Fibroblast of upper back skin (primary cell): ENCODE measurements at places on chromosomes 3 and 15.
A peak's percentile ranks its signal among the peaks of the same experiment; 100 is the strongest.

DNA sequence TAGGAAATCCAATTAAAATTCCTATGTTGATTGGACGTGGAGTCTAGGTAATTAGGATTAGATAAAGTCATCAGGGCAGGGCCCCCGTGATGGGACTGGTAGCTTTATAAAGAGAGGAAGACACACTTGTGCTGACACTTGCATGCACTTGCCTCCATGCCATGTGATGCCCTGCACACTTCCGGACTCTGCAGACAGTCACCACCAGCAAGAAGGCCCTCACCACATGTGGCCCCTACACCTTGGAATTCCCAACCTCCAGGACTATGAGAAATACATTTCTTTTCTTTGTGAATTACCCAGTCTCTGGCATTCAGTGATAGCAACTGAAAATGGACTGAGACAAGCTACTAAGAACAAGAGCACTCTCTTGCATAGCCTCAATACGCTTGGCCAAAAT lies 90.6 kb downstream of the CRYGS start:
- no peak for DNase-seq

GRCh38 chr3:56667973-56668579 lies 15.0 kb downstream of the TASOR start:
- DNase-seq = no peak

DNA sequence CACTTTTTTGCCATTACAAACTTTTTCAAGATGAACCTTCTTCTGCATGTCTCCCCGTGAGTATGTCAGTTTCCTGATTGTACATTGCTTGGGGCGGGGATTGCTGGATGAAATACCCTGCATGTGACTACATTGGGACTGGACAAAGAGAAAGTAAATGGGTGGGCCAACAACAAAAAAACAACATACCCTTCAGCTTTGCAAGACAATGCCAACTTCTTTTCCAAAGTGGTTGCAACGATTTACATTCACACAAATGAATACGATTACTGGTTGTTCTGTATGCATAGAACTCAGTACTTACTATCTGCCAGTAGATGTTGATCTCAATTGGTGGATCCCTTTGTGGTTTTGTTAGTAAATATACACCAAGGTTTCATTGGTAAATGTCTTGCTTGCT lies 908.4 kb downstream of the AGBL1 start:
- no peak for DNase-seq

GRCh38 chr3:71051893-71052687 lies 531.4 kb downstream of the FOXP1 start:
- peak; percentile 78 for DNase-seq

DNA sequence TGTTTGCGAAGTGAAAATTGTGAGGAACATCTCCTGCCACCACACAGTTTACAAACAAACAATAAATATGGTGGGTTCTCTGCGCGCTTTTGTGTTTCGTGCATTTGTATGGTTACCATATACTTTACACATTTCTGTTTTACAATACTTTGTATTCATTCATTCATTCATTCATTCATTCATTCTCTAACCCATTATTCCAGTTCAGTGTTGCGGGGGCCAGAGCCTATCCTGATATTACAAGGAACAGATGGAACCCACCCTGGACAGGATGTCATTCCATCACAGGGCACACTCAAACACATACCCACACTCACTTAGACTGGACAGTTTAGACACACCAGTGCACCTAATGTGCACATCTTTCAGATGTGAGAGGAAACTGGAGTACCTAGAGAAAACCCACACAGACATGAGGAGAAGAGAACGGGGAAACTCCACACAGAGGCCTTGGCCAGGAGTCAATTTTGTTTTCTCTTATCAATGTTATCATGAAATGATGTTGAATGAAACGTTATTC lies 160.5 kb downstream of the FNDC3B start:
- no peak for DNase-seq

GRCh38 chr3:34155666-34156065 lies 357.2 kb downstream of the PDCD6IP start:
- no peak for DNase-seq

DNA sequence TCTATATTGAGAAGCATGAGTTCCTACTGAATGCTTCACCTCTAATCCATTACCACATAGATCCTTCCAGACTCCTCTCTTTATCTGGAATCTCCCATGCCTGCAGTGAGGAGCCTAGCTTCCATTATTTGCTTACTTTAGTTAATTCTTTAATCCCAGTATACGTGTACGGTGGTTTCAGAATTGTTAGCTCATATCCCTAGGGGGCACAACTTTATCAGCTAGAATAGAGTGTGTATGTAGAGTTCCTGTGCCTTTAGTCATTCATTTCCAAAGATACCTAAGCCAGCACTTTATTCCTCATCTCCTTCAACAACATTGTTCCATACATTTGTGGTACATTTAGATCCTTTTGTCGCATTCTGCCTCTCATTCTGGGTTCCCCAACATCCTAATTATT lies 226.0 kb downstream of the TJP1 start:
- DNase-seq = peak; percentile 59

DNA sequence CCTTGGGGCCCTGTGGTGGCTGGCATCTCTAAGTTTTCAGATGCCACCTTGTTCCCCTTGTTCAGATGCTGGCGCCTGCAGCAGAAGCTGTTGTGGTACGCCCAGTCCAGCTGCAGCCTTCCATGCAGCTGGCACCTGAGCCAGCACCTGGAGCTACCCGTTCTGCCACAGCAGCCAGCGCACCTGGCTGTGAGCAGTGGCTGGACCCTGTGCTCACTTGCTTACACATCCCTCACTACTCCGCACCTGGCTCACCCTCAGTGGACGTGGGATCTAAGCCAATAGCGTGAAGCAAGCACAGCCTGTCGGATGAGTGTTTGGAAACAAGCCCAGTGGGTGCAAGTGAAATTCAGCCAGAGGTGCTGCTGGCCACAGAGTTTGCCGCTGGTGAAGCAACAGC lies 607.5 kb upstream of the BCHE start:
- DNase-seq = no peak

DNA sequence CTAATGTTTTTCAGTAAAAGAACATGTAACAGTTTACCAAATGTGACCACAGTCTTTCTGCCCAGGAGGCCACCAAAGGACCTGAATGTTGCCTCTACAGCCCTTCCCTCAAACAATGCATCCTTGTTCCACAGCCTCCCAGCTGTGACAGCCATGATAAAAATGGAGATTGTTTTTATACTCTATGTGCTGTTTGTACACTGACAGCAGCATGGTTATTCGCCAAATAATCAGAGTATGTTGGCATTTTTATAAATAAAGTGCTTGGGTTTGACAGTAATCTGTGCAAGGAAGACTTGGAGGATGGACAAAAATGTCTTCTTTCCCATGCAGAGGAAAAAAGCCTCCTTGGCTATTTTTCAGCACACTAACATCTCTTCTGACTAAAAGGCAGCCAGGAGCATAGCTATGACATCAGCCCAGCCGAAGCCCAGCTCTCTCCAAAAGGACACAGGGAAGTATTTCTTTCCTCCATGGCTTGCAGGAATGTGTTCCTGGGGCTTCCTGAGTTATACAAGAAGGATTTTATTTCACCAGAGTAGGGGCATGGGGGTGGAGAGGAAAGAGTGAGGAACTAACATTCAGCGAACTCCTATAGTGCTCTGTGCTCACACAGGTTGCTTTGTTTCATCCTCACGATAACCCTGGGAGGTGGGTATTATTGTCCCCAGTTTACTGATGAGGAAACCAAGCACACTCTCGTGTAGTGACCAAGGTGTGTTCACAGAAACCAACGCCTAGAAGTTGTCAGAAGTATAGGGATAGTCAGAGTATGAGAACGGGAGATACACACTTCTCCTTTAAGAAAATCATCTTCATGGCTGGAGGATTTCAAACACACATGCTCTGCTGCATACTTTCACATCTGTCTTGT lies 339.7 kb downstream of the MECOM start:
- peak; percentile 76 for DNase-seq

- no peak for DNase-seq
Measured at GRCh38 chr3:196708467-196708866, 3.6 kb downstream of the CEP19 start.

DNA sequence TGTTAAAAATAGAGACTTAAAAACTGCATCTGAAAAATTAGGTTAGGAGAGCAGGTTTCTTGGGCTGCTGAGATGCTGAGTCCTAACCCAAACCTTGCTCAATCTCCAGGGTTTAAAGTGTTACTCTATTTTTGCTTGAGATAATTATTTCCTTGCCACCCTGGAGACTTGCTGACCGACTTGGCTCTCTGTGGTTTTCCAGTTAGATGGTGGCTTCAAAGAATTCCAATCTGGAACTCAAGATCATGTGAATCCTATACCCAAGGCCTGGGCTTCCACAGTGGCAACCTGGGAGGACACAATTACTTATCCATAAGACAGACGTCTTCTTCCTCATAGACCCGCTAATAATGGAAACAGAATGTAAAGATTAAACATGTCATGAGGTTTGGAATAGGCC lies 47.7 kb downstream of the SUMF1 start:
- DNase-seq = no peak

- DNase-seq = peak; percentile 4
Measured at GRCh38 chr3:128970740-128971047, 23.2 kb downstream of the CFAP92 start.

DNA sequence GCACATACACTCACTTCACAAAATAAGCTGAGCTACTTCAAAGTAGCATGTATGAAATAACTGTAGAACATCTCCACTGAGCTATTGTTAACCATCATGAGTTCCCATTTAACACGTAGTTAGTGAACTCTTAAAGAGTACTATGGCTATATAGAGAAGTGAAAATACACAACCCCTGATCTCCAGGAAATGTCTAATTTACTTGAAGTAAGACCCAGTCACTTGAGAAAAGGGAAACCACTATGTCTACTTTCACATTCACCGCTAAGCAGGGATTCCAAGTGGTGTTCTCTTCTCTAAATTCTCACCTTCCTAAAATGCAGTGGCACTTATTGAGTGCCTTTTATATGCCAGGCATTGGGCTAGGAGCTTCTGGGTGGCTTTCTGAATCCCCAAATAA lies 35.0 kb upstream of the COLQ start:
- DNase-seq = no peak

DNA sequence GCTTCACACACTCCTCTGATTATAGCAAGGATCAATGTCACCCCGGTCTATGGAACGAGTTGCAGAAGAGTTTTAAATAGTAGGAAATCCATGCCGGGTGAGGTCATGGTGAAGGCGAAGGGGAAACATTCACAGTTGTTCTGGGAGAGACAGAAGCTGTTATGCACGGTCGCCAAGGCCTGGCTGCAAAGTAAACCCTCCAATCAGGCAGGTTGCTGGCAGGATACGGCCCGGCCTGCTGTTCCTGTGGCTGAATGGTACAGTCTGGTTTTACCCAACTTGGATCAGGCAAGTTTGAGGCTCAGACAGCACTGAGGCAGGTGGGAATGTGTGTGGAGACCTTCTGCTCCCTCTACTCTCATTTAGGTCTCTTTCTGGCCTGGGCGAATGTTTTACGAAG lies 45.3 kb upstream of the ATP2B2 start:
- no peak for DNase-seq

DNA sequence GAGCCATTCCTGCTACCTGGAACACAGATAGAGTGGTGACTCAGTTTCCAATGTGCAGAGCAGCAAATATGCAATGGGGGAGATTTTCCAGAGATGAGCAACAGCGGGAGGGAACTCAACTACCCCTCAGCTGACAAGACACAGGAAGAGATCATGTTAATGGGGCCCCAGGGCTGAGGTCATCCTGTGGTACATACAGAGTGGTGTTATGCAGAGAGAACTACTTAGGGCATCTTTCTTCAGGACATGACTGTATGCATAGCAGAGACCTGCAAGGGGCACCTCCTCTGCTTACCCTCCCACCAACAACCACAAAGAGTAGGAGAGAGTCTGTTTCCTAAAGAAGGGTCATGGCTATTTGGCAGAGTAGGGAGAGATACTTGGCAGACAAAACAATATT lies 6.8 kb upstream of the TBC1D5 start:
- DNase-seq = no peak

DNA sequence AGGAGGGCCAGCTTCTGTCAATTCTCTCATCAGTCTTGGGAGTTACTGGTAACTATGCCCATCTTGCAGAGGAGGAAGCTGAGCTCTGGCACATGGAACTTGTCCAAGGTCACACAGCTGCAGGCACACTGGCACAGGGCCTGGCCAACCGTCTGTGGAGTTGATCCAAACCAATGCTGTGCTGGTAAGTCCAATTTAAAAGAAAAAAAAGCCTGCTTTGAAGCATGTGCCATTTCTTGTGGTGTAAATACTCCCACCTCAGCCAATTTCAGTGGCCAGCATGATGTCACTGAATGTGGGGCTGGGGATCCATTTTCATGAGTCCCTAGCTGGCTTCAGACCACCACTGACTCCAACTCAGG lies 83.4 kb downstream of the CHSY1 start:
- DNase-seq = no peak

DNA sequence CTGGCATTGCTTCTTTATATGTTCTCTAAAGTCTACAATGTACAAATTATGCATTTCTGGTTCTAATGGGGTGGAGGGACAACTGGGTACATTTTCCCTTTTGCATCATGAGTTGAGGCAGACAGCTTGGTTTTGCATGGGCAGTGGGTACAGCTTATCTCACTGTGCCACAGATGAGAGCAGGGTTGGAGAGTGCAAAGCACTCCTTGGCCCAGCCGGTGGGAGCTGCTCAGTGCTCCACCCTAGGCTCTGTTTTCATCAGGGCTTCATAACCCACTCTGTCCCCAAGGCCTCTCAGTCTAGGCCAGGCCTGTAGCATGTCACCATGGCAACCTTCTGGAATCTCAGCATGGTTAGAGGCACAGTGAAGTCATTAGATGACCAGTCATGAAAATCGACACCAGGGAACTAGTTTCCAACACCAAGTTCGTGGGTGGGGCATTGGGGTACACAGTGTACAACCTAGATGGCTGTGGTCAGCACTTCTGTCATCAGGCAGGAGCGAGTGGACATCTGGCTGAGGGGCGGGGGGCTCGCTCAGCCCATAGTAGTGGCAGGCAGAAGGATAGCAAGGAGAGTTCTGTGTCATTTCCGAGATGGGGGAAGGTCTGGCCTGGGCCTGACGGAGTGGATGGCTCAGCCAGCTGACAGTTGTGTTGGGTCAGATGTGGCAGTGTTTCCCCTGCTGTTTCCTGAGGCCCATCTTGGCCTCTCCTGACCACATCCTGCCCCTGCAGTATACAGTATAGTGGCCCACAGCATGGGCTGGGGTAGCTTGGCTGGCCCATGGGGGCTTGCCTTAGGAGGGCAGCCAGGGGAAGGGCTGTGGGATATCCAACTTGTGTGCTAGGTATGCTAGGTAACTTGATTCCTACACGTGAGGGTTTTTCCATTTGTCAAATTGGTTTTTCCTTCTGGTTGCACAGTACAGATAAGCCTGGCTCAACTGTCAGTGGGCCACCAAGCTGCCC lies 75.7 kb upstream of the PRR23C start:
- DNase-seq = peak; percentile 65

DNA sequence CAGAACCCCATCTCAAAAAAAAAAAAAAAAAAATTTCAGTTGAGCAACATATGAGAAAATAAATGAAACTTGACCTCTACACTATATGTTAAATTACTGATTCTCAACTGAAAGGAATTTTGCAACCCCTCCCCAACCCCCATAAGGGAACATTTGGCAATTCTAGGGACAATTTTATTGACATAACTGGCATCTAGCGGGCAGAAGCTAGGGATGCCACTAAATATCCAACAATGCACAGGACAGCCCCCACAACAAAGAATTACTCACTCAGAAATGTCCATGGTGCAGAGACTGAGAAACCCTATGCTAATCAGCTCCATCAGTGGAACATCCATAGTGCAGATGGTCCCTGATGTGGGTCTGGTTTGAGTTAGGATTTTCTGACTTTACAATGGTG lies 58.2 kb upstream of the OXTR start:
- DNase-seq = no peak
